ENCODE measurements at places on chromosomes 1 and 21.

- DNase-seq: no peak
These were observed 54.2 kb downstream of the SH3GLB1 start for GRCh38 chr1:86758570-86758969.

DNA sequence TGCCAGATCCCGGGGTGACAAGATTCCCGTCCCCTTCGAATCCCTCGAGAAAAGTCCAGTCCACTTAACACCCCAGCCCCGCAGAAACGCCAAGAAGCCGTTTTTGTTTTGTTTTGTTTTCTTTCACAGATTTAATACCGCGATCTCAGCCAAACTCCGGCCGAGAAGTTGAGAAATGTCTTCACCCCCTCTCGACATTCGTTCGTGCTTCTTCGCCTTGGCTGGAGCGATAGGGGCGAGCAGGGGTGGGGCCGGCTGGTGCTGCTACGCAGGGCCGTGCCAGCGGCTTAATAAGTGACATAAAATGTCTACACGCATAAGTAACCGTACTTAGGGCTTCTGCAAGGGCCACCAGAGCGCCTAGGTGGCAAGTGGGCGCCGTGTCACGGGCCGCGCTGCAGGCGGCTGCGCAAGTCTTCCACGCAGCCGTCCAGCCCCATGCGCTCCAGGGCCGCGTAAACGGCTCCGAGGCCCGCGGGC lies 4.9 kb downstream of the TNFRSF25 start:
- no peak for DNase-seq

DNA sequence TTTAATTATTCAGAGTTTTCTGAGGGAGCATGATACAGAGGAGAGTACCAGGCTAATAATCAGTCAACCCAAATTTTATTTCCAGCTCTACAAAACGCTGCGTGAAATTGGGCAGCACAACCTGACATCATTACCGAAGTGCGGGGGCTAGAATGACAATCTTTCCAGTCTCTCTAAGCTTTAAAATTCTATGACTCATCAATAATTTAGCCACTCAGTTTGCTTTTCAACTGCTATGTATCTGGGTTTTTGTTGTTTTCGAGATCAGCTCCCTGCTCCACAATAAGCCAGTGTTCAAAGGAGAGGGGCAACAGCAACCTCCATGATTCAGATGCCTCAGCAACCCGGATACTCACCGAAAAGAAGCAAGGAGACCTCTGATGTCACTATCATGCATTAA lies 13.9 kb downstream of the SORT1 start:
- no peak for DNase-seq

DNA sequence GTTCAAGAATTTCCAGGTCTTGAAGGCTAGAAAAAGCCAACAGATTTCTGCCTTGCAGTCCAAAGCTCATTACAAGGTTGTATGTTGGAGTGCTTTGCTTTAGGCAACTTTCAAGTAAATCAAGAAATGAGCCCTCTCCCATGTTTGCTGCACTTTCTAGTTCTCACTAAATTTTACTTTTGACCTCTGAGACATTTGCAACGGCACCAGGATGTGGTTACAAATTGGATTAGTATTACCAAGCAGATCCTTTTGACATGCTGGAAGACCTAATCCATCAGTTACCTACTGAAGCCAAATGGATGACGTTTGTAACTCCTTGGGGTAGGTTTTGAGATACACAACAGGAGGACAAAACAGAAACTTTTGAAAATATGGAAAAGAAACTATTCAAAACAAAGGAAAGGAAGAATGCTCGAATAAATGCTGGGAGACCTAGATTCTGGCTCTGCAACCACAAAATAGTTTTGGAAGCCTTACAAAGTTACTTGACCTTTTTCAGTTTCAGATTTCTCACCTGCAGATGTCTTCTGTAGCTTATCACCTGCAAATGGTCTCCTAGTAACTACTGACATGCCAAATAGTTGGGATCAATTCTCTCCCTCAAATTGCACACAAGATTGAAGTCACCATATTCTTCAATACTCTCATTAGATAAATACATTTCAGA lies 251.7 kb upstream of the ADGRL2 start:
- no peak for DNase-seq

- no peak for DNase-seq
These were observed 31.1 kb upstream of the POFUT2 start for GRCh38 chr21:45318556-45319404.

DNA sequence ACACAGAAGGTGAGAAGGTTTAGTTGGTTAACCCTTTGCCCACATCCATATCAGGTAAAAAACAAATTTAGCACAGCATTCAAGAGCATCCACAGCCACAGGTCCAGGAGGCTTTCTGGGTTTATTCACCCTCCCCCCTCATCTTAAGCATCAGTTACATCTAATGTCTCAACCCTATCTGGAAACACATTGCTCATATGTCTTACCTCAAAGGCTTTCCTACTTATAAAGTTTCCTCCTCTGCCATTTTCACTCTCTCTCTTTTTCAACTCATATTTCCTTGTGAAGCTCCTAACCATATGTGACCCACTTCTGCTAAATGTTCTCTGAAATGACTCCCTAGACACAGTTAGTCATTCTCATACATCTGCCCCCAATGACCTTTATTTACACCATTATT lies 47.9 kb upstream of the RUNX1 start:
- DNase-seq: no peak

DNA sequence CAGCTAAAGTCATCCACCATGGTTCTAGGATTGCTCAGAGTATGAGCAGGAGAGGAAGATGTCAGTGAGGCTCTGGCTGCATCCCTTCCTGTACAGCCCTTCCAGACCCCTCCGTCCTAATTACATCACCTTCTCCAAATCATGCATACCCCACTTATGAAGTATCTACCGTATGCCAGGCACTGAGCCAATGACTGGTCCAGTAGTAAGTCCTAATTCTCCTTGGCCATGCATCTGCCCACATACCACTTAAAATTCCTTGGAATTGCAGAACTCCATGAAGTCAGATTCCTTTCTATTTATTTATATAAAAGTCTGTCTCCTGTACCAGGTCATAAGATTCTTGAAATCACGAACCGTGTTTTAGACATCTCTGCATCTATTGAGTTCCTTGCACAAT lies 106.1 kb downstream of the SEC16B start:
- no peak for DNase-seq

GRCh38 chr1:181152892-181153633 lies 64.6 kb downstream of the IER5 start:
- DNase-seq: no peak

DNA sequence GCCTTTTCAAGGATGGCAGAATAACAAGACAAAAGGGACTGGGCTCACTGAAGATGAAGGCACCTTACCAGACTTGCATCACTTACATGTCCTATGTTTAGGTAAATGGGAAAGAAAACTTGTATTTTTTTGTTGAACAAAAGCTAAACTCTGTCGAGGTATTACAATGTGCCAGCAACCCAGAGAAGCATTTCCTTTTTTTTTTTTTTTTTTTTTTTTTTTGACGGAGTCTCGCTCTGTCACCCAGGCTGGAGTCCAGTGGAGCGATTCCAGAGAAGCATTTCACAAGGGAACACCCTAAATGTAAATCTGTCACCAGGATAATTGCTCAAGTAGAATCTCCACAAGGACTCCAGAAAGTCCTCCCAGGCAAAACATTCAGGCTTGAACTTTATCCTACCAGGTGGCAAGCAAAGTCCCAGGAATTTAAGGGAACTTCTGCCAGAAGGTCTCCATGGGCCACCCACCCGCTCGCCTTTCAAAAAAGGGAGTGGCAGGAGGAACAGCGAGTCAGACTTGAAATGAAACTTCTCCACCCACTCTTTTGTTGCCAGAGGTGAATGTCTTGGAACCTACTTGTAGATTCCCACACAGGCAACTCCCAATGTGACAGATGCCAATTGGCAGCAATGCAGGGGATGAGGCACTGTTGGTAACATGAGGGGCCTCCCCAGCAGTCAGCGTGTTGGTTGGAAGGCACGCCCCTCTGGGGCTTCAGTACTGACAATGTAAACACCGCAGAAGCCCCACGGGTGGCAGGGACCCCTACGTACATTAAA lies 125.0 kb downstream of the TIAM1 start:
- DNase-seq: no peak

DNA sequence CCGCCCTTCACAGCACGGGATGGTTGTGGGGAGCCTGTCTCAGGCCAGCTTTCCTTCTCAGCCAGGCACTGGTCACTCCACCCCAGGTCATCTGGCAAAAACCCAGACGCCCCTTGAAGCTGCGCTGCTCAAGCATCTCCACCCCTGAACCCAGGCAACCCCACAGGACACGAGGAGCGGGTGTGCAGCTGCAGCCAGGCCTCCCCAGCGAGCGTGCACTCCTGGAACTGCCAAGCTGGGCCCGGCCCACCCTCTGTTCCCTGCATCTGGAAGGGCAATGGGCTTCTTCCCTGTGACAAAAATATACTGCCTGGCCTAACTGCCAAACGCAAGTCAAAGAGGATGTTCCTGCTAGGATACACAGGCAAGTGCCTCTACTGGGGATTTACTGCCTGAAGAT lies 39.7 kb downstream of the SLC66A1 start:
- no peak for DNase-seq

DNA sequence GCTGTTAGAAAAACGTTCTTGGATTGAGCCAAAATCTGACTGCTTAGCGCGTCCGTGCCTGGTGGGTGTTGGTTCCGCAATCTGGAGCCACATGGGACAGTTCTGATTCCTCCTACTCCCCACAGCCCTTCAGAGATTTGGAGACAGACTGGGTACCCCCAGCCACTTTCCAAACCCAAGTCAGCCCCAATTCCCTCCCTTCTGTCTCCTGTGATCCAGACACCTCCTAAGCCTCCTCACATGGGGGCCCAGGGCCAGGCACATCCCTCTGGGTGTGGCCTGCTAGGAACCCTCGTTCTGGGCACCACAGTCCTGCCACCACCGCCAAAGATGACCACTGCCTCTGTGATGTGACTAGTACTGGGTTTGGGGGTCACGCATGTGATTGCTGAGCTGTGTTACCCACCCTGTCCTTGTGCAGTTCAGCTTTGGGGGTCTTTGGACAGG lies 4.8 kb downstream of the PLA2G5 start:
- DNase-seq: no peak

DNA sequence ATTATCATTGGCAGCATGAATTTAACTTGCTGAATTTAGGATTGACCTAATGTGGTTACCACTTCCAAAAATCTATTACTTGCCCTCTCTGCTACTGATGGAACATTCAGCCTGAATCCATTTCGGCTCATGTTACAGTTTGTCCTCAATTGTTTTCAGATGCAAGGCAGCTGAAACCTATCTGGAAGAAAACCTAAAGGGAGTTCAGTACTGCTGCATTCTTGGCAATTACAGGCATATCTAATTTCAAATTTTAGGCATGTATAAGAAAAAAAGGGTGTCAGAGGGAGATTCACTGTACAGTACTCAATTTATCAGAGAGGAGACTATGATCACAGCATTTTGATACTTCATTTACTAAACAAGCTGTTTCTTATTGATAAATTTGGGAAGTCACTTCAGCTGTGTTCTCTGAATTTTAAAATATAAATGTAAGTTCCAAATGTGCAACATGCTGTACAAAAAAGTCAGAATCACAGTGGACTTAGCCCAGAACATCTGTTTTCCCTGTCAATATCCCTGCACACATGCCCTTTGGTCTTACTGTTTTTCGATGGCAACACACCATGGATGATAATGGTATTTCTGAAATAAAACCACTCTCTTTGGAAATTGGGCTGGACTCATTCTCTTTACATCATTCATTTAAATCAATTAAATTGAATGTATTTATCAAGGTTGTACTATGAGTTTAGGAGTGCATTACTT lies 651.6 kb upstream of the ADGRL4 start:
- DNase-seq: no peak

DNA sequence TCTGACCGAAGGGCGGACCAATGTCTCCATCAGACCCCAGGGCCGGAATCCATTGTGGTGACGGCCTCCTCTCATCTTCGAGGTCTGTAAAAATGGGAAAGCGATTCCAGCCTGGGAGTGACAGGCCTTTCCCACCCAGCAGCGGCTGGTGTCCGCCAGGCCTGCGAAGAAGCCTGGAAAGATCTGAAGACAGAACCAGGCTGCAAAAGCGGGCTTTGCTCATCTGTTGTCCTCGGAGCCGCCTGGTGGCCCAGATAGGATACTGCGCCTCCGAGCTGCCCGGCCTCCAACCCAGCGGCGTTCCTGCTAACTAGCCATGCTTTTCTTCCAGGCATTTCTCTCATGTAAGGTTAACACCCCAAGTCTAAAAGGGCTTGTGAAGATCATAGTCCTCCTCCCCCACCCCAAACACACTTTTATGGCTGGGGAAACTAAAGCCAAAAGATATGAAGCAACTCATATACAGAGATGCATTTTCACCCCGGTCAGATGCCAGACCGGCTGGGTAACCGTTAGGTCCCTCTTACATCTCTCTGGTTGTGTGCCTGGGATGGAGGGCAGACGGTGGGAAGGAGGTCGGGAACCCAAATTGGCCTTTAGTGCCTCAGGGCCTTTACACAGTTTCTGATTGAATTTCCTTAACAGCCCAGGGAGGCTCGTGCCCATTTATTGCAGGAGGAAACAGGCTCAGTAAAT lies 1.9 kb upstream of the DHRS3 start:
- peak; percentile 72 for DNase-seq

DNA sequence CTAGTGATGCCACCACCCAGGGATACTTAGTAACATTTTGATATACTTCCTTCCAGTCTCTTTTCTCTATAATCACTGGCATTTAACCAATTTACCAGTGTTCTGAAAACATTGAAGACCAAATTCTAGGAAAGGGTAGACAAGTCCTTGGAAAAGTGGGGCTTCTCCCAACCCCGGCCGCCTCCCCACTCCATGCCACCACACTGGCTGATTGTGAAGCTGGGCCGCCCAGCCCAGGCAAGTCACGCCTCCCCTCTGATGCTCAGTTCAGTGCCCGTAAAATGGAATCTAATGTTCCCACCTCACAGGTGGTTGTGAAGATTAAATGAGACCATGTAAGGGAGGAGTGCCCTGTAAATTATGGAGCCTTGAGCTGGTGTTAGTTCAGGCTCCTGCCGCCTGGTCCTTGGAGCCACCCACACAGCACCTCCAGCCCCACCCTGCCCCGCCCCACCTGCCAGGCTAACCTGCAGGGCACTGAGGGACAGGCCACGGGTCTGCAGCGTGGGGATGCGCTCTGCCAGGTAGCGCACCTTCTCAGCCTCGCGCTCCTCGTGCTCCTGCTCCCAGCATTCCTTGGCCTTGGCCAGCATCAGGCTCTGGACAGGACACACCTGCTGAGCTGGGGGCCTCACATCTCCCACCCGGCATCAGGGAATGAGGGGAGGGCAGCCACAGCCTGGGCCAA lies 7.3 kb downstream of the TNNI1 start:
- no peak for DNase-seq

GRCh38 chr21:33444499-33444898 lies 35.3 kb downstream of the TMEM50B start:
- no peak for DNase-seq

GRCh38 chr1:41371630-41372599 lies 10.7 kb downstream of the FOXO6 start:
- DNase-seq: no peak

- no peak for DNase-seq
These were observed 84.4 kb downstream of the CATSPERE start for GRCh38 chr1:244545511-244545910.

Measured in stimulated activated CD4-positive, alpha-beta T cell treated with anti-CD3 and anti-CD28 coated beads, Interleukin-2, amount 100 ng/mL, for 48 hours (primary cell).